ENCODE measurements at places on chromosomes 7 and 10.

DNA sequence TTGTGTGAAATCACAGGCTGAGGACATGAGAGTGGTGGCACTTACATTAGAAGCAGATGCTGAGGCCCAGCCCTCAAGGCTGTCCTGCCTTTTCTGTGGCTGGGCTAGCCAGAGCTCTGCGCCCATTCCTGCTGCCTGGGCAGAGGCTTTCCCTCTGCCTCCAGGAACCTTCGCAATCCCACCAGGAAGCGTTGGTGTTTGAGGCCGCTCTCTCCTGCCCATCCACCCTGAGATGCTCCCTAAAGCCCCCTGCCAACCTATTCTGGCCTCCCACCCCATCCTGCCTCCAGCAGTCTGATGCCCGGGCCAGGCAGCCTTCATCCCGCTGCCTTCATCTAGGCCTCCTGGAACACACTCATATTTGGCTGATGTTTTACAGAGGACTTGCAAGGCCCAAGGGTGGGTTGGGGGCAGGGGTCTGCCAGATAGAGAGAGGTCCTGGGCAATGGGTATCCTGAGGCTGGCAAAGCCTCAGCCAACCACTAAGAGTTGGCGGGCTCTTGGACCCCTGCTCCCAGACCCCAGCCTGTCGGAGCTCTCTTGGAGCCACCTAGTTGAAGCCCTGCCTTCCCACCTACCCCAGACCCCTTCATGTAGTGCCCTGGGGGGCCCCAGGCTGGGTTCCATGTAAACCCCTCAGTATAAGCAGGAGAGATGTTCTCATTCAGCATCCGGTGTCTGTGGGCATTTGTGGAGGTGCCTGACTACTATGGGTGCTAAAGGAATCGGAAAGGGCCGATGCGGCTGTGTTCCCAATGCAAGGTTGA is 32.7 kb downstream of the LDB3 start:
- ATAC-seq = no peak

- ATAC-seq = no peak
Observed at GRCh38 chr7:4764402-4765007, 10.9 kb upstream of the AP5Z1 start.

DNA sequence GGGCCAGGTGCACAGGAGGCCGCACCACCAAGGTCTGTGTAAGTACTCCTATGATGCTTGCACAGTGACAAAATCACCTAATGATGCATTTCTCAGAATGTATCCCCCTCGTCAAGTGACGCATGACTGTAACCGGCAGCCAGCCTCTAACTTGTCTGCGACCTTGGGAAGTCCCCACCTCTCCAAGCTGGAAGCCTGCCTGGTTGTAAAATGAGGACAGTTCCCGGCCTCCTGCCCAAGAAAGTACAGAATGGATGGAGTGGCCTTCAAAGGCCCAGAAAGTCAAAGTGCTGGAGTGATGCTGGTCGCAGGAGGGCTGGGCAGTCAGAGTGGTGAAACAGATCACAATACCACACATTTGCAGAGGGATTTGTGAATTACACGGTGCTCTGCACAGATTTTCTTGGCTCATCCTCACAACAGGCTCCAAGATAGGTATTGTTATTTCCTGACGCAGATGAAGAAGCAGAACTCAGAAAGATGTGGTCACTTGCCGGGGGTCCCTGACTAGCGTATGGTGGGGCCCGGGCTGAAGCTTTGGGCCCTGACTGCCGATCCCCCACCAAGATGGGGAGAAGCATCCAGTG is 22.8 kb downstream of the SPOCK2 start:
- ATAC-seq = no peak

DNA sequence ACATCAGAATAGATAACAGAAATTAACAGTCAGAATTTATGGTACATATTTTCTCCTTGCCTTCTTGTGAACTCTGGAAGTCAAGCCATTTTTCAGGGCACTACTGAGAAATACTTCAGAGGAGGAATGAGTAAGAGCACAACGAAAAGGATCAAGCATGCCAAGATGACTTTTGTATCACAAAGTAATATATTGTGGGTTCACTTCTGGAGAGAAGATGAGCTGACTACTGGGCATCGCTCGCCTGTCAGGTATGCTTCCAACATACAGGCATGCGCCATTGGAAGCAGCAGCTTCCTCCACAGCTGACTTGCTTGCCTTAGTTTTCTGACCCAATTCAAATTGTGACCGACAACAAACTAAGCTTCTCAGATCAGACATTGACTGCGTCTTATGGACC is 137.3 kb downstream of the VTI1A start:
- ATAC-seq = peak; percentile 78

DNA sequence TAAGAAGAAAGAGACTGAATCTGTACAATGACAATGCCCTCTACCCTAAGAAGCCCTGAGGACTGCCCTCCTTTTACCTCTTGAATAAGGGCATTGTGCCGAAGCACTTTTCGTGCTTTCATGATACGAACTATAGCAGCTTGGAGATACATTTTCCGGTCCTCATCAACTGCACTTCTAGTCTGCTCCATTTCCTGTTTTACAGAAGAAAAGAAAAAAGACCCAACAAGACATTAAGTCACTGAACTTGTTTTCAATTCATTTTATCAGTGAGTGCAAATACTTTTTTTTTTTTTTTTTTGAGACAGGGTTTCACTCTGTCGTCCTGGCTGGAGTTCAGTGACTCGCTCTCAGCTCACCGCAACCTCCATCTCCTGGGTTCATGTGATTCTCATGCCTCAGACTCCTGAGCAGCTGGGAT is 78.4 kb downstream of the CUL2 start:
- ATAC-seq = no peak

GRCh38 chr10:76033457-76034196 is 602.2 kb downstream of the LRMDA start:
- no peak for ATAC-seq

DNA sequence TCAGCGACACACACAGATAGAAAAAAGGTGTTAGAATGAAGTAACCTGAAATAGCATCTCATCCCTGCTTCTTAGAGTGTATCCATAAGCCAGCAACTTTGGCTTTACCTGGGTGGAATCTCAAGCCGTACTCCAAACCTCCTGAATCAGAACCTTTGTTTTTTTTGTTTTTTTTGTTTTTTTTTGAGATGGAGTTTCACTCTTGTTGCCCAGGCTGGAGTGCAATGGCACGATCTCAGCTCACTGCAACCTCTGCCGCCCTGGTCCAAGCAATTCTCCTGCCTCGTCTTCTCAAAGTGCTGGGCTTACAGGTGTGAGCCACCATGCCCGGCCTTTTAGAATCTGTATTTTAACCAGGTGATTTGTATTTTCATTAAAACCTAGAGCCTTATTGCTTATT is 9.0 kb downstream of the NRBF2 start:
- ATAC-seq = no peak

GRCh38 chr10:19283786-19284185 is 235.2 kb downstream of the MALRD1 start:
- no peak for ATAC-seq

- peak; percentile 39 for ATAC-seq
Observed at GRCh38 chr10:59622320-59623132, 87.1 kb downstream of the SLC16A9 start.

- peak; percentile 52 for ATAC-seq
Observed at GRCh38 chr10:95655571-95656290, 780 bp downstream of the ALDH18A1 start.

DNA sequence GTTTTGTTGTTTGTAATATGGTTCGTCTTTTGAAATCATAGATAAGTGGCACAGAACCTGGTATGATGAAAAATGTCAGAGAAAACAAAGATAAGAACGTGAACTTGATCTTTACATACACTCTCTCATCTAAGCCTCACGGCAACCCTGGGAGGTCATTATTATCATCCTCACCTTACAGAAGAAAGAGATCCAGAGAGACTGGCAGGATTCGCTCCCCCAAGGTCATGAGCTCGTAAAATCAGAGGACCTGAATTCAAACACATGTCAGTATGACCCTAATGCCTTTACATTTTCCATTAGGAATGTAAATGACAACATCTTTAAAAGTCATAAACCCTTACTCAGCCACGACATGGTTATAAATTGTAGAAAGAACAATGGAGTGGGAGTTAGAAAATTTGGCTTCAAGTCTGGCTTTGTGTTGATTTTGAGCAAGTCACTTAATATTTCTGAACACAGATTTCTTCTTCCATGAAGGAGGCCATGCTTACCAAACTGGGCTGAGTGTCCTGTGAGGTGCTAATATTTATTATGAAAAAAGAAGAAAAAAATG is 35.9 kb downstream of the HIPK2 start:
- no peak for ATAC-seq

DNA sequence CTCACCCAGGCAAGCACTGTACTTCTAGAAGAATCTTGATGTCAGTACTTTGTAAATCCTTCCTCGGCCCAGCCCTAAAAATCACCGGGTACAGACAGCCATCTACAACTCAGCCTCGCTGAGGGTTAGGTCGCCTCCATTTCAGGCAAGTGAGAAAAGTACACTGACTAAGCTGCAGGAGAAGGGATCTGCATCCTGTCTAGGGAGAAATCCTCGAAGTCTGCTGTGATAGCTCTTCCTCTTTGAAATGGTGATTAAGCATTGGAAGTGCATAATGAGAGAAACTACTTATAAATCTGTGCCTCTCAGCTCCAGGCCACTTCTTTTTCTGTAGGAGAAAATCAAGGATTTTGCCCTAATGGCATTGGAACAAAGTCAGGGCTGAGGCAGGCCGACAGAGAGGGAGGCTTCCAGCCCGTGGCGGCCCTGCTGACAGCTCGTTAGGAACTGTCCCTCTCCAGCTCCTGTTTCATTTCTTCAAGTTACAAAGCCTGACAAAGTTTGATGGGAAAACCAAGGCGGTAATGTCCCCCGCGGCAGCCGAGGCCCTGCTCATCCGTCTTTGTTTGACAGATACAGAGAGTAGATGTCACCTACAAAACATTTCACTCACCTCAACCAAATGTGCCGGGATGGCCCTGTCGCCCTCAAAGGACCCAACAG is 14.1 kb upstream of the GOT1 start:
- ATAC-seq = no peak

GRCh38 chr10:3474266-3474665 is 301.7 kb upstream of the PITRM1 start:
- no peak for ATAC-seq

DNA sequence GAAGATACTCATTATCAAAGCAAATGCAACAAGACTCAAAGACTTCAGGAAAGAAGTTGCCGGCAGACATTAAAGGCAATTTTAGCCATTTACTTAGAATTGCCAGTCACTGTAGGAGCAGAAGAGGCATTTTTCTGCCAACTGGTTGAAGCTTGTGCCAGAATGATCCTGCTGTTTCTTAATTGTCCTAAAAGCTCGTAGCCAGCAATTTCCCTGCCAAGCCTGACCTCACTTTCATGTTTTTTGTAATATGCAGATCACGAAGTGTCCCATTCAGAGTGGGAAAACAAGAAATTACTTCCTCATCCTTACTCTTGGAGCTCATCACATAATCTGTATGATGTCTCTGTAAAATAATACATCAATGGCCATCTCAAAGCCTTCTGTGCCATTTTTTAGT is 130.9 kb upstream of the ANKRD1 start:
- ATAC-seq = no peak

DNA sequence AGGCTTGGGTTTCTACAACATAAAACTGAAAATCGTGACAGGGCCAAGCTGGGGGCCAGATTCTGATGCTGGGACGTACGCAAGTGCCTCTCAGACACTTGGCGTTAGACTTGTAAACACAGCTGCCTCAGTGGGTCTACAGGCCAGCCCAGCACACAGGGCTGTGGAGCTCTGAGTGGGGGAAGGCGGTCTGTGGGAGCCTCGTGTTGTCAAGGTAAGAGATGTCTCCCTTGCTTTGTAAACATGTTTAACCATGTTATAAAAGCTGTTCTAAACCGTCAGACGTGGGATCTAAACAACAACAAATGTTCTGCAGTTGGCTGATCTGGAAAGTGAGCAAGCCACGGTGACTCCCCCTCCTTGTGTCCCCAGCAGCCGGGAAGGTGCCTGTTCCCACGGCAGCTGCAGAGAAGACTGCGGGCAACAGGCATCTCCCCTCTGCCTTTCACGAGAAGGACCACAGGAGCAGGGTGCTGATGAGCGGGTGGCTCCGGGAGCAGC is 67.8 kb downstream of the ZRANB1 start:
- no peak for ATAC-seq

DNA sequence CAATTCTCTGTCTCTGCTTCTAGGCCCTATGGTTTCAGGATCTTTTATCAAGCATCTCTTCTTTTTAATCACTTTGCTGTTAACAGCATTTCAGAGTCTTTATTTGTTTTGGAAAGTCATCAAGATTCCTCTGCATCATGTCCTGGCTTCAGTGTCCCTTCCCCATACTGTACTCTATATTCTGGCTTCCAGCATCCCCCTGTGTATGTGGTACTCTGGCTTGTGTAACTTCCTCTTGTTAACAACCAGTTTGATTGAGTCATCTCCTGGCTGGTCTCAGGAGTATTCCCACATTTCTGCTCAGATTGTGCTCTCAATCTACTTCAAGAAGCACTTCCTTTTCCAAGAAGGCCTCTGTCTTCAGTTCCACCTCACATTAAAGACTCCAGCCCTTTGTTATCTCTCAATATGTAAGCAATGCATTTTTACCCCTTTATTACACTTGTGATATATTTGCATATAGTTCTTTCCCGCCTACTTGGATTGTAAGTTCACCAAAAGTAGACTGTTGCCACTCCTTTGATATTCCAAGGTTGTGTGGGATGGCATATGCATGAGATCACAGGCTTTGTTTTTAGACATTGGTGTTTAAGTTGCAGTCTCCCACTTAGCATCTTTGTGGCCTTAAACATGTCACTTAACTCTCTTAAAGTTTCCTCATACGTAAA is 15.1 kb upstream of the ATE1 start:
- ATAC-seq = peak; percentile 89

- peak; percentile 78 for ATAC-seq
Observed at GRCh38 chr10:121823993-121824463, 103.8 kb downstream of the ATE1 start.

DNA sequence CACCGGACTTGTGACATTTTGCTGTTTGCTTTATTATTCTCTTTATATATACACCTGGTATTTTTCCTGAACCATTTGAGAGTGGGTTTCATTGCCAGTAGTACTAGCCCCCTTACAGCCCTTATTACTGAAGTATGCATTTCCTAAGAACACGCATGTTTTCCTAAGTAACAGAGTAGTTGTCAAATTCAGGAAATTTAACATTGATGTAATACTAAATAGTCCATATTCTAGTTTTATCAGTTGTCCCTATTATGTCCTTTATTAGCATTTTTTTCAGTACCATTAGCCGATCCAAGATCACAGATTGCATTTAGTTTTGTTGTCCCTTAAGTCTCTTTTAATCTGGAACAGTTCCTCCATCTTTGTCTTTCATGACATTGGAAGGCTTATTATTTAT is 8.0 kb downstream of the KMT2E start:
- no peak for ATAC-seq

DNA sequence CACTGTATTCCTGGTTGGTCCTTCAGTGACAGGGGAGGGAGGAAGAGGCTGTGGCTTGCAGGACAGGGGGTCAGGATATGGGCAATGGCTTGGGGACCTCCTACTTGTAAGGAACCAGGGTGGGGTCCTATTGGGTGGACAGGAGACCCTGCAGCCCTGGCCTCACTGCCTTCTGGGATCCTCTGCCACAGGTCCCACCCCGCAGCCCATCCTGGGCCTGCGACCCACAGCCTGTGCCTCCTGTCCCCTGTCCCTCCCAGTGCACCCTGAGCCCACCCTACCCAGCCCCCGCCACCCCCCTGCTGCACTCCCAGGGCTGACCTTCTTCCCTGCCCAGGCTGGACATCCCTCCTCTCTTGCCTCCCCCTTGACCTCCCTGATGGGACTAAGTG is 58.7 kb upstream of the MYL10 start:
- no peak for ATAC-seq
